ENCODE measurements at places on chromosomes 12 and 14.

GRCh38 chr14:71021347-71022011, 114.2 kb downstream of the PCNX1 start:
- no peaks in the 10 kb centered on the region for H3K27me3 ChIP-seq
- no peak overlapping the region for H3K4me3 ChIP-seq
- peaks cover 5% of the 10 kb centered on the region for H3K4me1 ChIP-seq
- no peak for DNase-seq
- no peak overlapping the region for H3K27ac ChIP-seq
- peaks cover 34% of the 10 kb centered on the region for H3K36me3 ChIP-seq

GRCh38 chr14:79369359-79370332, 841.7 kb downstream of the DIO2 start:
- H3K27me3 ChIP-seq, result no peaks in the 10 kb centered on the region
- DNase-seq, result no peak
- H3K36me3 ChIP-seq, result no peaks in the 10 kb centered on the region
- no peaks in the 10 kb centered on the region for H3K4me1 ChIP-seq
- no peak overlapping the region for H3K4me3 ChIP-seq
- no peak overlapping the region for H3K27ac ChIP-seq

GRCh38 chr12:9753073-9753472, 7.6 kb downstream of the CD69 start:
- no peak overlapping the region for H3K4me3 ChIP-seq
- no peaks in the 10 kb centered on the region for H3K27me3 ChIP-seq
- H3K36me3 ChIP-seq, result peaks cover 20% of the 10 kb centered on the region
- DNase-seq, result no peak
- peak overlapping the region; percentile 39 for H3K27ac ChIP-seq

DNA sequence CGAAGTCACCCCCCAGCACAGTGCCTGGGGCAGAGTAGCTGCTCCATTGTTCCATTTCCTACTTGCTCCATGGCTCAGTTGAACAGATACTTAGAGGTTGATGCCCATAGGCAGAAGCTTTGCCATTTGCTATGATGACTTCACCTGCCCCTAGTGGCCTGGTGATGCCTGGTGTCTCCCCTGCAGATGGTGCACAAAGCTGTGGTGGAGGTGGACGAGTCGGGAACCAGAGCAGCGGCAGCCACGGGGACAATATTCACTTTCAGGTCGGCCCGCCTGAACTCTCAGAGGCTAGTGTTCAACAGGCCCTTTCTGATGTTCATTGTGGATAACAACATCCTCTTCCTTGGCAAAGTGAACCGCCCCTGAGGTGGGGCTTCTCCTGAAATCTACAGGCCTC, 10.6 kb downstream of the SERPINA5 start:
- H3K4me1 ChIP-seq, result no peaks in the 10 kb centered on the region
- no peak overlapping the region for H3K27ac ChIP-seq
- no peak for DNase-seq
- H3K27me3 ChIP-seq, result peaks cover 17% of the 10 kb centered on the region

DNA sequence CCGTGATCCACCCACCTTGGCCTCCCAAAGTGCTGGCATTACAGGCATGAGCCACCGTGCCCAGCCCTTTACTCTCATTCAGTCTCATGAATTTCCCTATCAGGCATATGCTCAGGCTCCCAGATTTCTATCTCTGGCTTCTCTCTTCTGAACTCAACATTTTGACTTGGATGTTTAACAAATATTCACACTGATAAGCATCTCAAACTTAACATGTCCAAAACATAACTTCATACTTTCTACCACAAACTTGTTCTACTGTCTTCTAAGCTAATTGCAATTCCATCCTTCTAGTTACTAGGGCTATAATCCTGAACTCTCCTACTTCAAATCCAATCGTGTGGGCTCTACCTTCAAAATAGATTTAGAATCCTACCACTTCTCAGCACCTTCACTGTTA, 73.9 kb upstream of the PAWR start:
- no peak overlapping the region for H3K27ac ChIP-seq
- H3K36me3 ChIP-seq, result no peaks in the 10 kb centered on the region
- DNase-seq, result no peak
- no peaks in the 10 kb centered on the region for H3K27me3 ChIP-seq
- H3K4me1 ChIP-seq, result no peaks in the 10 kb centered on the region

DNA sequence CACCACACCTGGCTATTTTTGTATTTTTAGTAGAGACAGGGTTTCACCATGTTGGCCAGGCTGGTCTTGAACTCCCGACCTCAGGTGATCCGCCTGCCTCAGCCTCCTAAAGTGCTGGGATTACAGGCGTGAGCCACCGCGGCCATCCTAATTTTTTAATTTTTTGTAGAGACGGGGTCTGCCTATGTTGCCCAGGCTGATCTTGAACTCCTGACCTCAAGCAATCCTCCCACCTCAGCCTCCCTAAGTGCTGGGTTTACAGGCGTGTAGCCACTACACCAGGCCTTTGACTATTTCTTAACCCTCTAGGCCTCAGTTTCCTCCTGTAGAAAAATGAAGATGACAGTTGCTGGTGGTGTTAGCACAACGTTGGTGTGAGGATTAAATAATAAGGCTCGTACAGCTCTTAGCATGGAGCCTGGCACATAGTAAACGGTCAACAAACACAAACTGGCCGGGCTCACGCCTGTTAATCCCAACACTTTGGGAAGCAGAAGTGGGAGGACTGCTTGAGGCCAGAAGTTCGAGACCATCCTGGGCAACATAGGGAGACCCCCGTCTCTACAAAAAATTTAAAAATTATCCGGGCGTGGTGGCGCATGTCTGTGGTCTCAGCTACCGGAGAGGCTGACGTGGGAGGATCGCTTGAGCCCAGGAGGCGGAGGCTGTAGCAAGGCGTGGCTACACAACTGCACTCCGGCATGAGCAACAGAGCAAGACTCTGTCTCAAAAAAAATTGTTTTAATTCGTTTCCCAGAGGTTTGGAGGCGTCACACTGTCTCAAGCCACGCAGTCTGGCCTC, 979 bp downstream of the DDX54 start:
- H3K27me3 ChIP-seq, result no peaks in the 10 kb centered on the region
- peak overlapping the region; percentile 92 for H3K4me3 ChIP-seq
- no peak for DNase-seq
- H3K36me3 ChIP-seq, result peaks cover 32% of the 10 kb centered on the region
- peaks cover 30% of the 10 kb centered on the region for H3K4me1 ChIP-seq
- H3K27ac ChIP-seq, result peak overlapping the region; percentile 99

- H3K36me3 ChIP-seq, result peaks cover 7% of the 10 kb centered on the region
- H3K4me3 ChIP-seq, result peak within 1 kb of the TSS; percentile 98
- peaks cover 19% of the 10 kb centered on the region for H3K4me1 ChIP-seq
These were observed at the start of gene RIMKLB for GRCh38 chr12:8697476-8698131. TSS of gene RIMKLB (plus strand) at chr12:8697991. CDS start at chr12:8713867, 15,876 bp downstream.

DNA sequence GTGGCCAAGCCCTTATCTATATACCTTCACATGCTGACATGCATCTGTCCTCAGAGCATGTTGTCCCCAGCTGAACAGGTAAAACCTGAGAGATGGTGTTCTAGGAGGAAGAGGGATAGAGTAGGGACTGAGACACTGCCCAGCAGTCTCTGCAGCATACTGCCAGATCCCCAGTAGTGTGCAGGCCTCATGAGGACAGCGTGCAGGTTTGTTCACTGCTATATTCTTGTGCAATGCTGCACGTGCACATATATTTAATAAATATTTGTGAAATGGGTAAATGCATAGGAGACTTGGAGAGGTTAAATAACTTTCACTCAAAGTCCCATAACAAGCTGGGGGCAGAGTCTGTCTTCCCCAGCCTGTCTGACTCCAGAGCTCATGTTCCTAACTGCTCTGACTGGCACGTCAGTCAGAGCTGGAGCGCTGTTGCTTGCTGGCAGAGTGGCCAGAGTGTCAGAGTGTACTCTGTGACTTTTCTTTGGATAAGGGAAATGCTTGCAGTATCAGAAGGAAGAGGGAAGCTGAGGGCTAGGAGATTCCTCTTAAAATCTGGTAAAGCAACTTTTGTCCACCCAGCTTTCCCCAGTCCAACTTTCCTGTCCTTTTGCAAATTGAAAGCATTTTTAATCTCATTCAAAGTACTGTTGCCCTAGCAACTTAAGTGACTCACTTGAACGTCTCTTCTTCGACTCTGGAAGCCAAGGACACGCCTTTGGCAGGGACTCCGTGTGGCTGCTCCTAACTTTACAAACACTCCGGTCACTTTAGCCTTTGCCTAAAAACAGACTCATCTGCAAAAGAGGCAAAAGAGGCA, 14.9 kb upstream of the POLR3B start:
- H3K4me3 ChIP-seq, result no peak overlapping the region
- H3K27ac ChIP-seq, result peak overlapping the region; percentile 82
- H3K4me1 ChIP-seq, result no peaks in the 10 kb centered on the region
- H3K36me3 ChIP-seq, result peaks cover 19% of the 10 kb centered on the region
- DNase-seq, result no peak
- no peaks in the 10 kb centered on the region for H3K27me3 ChIP-seq

DNA sequence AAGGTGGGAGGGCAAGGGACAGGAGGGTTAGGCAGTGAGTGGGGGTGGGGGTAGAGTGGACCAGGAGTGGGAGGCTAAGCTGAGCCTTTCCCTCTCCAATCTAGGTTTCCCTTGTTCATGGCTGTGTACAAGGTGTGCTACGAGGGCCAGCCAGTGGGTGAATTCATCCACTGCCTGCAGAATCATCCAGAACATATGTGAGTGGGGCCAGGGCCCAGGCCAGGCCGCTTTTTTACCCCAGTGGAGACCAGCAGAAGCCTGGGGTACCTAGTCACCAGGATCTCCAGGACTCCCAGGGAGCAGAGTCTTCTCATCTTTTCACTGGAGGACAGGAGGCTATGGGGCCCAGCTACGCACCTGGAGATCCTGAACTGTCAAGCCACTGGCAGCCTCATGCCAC, 2.7 kb upstream of the COX14 start:
- peaks cover 34% of the 10 kb centered on the region for H3K4me1 ChIP-seq
- peak overlapping the region; percentile 98 for H3K27ac ChIP-seq
- peaks cover 30% of the 10 kb centered on the region for H3K36me3 ChIP-seq
- no peaks in the 10 kb centered on the region for H3K27me3 ChIP-seq
- H3K4me3 ChIP-seq, result peak overlapping the region; percentile 98
- no peak for DNase-seq

GRCh38 chr12:98968896-98969295, 323.8 kb downstream of the APAF1 start:
- no peaks in the 10 kb centered on the region for H3K4me1 ChIP-seq
- no peak overlapping the region for H3K4me3 ChIP-seq
- no peaks in the 10 kb centered on the region for H3K27me3 ChIP-seq

DNA sequence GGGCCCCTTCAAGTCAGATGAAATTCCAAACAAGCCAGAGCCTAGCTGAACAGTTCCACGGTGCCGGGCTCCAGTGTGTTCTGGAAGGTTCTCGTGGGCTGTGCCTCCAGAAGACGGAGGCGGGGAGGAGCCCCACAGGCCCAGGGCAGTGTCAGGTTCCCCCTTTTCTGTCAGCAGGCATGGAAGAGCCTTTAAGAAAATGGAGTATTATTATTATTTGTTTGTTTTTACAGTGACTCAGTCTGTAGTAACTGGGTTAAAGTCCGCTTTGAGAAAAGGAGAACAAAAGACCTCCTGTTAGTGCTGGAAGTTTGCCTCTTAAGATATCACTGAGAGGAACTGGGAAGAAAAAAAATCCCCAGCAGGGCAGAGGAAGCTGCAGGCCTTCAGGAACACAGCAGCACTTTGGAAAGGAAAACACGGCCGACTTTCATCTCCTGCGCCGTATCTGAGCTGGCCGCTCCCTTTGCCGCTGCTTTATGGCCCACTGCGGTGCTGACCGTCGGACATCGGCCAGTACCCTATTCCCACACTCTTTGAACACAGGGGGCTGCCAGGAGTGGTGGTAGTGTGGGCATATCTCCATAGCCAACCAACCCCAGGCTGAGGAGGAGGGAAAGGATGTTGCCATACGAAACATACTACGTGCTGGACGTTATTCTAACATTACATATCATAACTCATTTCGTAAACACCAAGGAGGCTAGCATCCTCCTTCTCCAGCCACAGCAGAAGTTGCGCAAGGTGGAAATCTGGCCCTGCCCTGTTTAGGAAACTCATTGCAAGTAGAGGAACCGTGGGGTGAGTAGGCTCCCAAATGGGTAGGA, 194.0 kb downstream of the ZFP36L1 start:
- no peak for DNase-seq
- no peaks in the 10 kb centered on the region for H3K27me3 ChIP-seq
- H3K36me3 ChIP-seq, result peaks cover 3% of the 10 kb centered on the region
- H3K4me1 ChIP-seq, result peaks cover 24% of the 10 kb centered on the region
- H3K27ac ChIP-seq, result peak overlapping the region; percentile 6
- H3K4me3 ChIP-seq, result no peak overlapping the region

DNA sequence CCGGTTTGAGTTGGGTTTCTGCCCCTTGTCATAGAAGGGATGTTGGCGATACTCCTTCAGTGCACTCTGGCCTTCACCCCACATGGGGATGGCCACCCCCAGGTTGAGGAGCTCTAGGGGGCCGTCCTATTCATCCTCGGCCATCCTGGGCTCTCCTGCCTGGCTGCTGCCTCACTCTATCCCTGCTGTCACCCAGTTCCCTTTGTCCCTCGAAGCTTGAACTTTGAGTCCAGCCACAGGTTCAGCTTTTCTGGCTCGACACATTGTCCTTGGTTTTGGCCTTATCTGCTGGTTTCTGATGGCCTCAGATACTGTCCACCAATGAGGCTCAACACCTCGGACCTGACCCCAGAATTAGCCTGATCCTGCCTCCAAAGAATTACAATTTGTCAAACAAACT, 58.6 kb downstream of the C14orf132 start:
- DNase-seq, result no peak
- H3K4me1 ChIP-seq, result peaks cover 8% of the 10 kb centered on the region
- peaks cover 15% of the 10 kb centered on the region for H3K27me3 ChIP-seq
- H3K36me3 ChIP-seq, result no peaks in the 10 kb centered on the region
- no peak overlapping the region for H3K4me3 ChIP-seq
- H3K27ac ChIP-seq, result no peak overlapping the region
